T-helper 2 cell treated with Interferon-gamma antibody and Interleukin-4, amounts not matched to agents 5 μg/mL and 100 μg/mL, for 36 hours (primary cell): ENCODE measurements at places on chromosomes 12 and 14.
A peak's percentile ranks its signal among the peaks of the same experiment; 100 is the strongest.

GRCh38 chr12:29763301-29763683 is 20.4 kb downstream of the TMTC1 start:
- no peak for DNase-seq

DNA sequence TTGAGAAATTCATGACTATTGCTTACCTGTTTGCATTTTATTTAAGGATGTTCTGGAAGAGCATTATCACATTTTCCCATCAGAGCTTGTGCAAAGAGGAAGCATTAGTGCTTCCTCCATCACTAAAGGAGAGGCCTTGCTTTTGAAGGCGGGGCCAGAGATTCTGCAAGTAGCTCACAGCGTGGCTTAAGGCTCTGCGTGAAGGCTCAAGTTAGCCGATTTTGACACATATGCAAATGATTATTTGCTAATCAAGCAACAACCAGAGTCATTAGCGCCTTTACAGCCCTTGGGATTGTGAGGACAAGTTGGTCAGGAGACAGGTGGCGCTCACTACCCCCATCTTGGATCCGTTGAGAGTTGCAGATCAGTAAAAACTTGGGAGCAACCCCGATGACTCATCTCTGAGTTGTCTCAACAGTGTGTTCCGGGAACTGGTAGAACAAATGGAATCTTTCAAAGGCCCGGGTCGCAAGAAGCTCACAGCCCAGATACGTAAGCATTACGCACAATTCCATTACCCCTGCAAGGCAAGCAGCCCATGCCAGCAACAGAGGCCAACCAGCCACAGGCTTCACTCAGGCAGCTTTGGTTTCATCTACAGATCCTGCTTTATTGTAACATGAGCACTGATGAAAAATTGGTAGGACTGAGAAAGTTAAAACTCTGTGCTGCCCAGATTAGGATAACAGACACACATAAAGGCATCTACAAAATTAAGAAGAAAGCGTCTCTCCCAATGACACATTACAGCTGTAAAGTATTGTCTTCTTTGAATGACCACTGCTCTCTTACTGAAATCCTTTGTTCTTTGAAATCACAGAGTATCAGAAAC is 34.9 kb upstream of the SPTSSA start:
- no peak for DNase-seq

GRCh38 chr12:32568228-32568627 is 110.9 kb upstream of the DNM1L start:
- DNase-seq, result no peak

DNA sequence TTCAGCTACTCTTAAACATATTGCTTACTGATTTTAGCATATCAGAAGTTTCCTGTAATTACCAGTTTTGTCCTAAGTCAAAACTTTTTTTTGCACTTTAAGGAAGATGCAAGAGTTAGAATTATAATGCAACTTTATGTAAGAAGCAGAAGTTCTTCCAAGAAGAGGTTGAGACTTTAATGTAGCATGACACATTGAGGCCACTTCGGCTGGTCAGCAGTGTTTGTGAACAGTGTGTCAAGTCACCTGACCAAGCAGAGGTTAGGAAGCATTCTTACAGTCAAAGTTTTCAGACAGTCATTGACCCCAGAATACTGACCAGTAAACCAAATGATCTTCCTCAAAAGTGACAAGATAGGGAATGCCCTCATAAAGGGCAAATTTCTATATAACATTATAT is 15.2 kb downstream of the FGFR1OP2 start:
- no peak for DNase-seq

DNA sequence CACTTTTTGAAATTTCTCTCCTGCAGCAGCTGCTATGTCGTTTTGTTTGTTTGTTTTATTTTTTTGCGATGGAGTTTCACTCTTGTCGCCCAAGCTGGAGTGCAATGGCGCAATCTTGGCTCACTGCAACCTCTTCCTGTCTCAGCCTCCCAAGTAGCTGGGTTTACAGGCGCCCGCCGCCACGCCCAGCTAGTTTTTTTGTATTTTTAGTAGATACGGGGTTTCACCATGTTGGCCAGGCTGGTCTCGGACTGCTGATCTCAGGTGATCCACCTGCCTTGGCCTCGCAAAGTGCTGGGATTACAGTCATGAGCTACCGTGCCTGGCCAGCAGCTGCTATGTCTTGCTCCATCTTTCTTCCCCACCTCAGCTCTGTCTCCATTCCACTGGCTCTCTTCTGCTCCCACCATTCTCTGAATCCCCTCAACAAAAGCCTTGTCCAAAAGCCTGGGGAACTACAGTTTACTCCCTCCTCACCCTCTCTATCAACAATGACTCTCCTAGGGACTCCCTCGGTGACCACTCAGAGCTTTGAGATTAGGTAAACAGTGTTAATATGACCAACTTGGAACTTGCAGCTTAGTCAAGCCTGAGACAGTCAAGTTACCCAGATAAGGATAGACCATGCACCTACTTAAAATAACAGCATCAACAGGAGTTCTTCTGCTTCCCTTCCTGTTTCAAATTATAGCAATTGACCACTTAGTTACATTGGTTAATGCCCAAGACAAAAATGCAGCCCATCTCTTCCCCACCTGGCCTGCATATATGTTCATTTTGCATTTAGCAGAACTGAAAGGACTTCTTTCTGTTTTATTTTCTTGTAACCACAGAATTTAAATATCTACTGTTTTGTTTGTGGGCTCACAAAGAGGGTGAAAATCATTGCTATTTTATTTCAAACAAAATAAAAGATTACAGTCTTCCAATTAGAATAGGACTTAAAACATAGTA is 189.0 kb upstream of the AMIGO2 start:
- no peak for DNase-seq

DNA sequence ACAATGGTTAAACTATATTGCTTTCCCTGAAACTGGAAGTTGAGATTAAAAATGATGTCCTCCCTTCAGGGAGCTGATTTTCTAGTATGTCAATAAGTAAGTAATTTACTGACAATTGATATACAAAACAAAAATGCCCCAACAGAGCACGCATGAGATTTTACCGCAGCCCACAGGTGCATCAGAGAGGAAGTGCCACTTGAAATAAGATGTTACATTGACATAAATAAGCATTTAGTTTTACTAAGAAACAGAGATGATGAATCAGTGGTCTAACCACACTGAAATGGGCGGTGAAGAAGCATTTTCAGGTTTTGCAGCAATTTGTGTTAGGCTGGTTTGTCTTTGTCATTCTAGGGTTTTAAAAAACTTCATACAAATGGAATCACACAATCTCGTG is 8.8 kb upstream of the CLECL1 start:
- DNase-seq, result peak; percentile 84

- no peak for DNase-seq
Observed at GRCh38 chr14:101000711-101001250, 97.3 kb upstream of the RTL1 start.

DNA sequence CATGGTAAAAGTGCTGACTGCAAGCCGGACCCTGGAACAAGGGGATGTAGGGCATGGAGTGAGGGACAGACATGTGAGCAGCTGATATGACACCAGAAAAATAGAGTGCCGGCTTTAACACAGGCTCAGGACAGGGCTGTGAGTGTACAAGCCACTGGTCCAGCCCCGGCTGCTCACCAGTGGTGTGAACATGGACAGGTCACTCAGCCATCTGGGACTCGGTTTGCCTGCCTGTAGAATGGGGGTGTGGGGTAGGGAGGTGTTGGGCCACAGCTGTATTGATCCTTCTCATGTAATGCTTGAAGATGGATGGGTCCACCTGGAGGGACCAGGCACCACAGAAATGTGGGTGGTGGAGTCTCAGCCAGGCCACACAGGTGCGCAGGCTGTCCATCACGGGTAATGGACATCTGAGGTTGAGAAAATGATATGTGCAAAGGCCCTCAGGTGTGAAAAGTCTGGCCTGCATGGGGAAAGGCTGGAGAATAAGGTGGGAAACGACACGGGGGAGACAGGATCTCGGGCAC is 10.6 kb upstream of the KRT74 start:
- no peak for DNase-seq

GRCh38 chr12:38373784-38374183 is 57.2 kb downstream of the ALG10B start:
- DNase-seq, result no peak

GRCh38 chr14:100049220-100049619 is 16.0 kb upstream of the EVL start:
- DNase-seq, result no peak

DNA sequence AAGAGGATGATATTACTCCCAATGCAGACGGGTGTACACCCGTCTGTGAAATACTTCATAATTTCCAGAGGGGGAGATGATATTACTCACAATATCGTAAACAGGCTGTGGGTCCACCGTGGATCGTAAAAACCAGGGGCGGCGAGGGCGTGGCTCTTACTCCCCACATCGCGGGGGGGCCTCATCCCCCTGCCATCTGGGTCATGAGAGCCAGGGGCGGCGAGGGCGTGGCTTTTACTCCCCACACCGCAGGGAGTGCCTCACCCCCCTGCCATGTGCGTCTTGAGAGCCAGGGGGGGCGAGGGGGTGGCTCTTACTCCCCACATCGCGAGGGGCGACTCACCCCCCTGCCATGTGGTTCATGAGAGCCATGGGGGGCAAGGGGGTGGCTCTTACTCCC is 86.2 kb upstream of the GNG2 start:
- DNase-seq, result peak; percentile 12

DNA sequence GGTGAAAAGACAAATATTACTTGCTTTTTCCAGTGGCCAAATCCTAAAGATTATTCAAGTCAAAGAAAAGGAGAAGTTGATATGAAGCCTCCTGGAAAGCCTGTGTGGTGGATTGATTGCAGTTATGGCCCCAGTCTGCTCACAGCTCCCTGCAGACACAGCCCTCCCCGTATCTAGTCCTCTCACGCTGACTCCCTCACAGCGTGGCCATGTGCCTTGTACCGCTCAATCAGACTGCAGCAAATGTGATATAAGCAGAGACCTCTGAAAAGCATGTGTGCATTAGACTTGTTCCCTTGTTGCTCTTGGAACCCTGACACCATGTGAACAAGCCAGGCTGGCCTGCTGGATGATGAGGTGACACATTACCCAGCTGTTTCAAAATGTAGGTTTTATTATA is 398.0 kb upstream of the GARIN6 start:
- no peak for DNase-seq

- no peak for DNase-seq
Observed at GRCh38 chr12:12265571-12266388, 1.1 kb downstream of the LRP6 start.

DNA sequence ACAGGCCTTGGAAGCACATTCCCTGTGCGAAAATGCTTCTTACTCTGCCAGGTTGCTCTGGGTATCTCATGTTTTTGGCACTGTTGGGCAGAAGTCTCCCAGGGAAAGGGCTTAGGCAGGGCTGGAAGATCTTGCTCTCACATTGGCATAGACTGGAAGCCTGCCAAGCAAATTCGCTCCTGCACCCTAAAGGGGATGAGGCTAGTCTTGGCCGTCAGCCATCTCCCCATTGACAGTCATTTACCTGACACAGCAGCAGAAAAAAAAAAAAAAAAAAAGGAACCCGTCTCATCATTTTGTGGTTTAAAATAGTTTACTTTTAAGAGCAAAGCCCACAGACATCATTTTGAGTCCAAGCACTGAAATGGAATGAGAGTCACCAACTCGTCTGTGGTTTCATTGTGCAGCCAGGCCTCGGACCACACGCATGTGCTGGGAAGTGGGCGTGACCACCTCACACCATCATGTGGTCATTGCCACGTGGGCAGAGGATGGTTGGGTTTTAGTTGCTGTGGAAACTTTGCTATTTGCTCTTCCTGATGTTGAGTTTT is 84.8 kb downstream of the NRXN3 start:
- peak; percentile 69 for DNase-seq

DNA sequence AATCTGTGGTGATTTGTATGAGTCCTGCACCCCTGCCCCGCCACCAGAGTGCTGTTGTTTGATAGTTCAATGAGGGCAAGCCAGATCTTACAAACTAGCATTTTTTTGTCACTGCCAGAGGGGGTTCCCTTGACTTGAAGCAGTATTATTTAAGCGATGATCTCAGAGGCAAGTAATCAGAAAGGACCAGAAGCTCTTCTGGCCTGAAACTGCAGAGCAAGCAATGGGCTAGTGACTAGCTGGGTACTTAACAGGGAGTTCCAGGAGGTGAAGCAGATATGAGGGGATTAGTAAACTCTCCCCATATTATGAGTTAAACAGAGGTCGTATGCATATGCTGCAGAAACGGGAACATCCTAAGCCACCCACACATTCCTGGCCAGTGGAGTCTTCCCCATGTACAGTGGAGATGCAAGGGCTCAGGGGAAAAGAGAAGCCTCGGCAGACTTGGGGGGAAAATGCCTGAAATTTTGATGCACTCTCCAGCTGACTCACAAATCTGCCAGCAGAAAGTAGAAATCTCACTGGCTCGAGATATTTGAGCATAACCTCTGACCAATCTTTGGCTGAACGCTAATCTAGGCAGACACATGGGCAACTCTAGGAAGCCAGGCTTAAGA is 8.3 kb upstream of the CRACR2A start:
- no peak for DNase-seq

DNA sequence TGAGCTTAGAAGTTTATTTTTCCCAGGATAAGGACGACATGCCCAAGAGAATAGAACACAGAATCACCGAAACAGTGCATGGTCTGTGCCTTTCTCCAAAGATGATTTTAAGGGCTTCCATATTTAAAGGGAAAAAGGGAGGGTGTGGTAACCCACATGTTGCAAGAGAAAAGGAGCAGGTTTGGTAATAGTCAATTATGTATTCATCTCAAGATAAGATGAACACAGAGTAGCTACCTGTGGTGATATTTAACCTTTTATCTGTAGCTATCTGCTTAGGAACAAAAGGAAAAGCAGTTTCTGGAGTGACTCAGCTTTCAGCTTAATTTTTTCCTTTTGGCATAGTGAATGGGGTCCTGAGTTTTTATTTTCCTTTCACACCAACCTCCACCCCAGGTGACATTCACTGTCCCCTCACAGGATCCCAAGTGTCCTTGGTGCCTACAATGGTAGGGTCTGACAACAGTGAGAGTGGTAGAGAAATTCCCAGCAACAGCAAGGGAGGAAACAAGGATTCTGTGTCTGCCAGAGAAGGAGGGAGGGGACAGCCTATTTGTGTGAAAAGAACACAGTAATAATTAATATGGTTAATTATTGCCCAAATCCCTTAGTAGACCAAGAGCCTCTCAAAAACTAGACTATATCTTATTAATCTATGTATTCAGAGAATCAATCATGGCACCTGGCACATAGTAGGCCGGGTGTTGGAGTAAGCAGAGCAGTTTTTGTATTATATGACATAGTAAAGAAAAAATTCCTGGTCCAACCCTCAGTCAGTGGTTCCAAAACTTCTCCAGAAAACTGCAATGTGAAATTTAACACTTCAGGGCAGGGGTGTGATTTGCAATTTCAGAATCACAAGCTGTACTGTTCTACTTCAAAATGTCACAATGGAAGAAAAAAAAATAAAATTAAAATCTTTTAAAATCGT is 154.5 kb downstream of the PHLDA1 start:
- no peak for DNase-seq

DNA sequence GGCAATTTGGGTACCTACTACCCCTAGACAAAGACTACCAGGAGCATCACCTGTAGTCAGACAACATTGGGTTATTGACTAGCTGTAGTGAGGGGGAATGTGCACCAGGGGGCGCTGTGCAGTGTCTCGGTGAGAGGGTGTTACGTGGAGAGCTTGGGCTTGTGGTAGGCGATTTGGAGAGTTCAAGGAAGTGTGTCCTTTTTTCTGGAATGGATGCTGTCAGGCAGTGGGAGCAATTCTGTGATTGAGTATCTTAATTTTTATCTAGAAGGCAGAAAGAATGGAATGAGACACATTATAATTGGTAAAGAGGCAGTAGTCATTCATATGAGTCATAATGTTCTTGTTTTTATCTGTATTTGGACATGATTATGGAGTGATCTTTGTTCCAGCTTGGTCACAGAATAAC is 187.7 kb downstream of the GALC start:
- DNase-seq, result peak; percentile 26
